Erythroblast (primary cell): ENCODE measurements at places on chromosomes 13 and 19.

DNA sequence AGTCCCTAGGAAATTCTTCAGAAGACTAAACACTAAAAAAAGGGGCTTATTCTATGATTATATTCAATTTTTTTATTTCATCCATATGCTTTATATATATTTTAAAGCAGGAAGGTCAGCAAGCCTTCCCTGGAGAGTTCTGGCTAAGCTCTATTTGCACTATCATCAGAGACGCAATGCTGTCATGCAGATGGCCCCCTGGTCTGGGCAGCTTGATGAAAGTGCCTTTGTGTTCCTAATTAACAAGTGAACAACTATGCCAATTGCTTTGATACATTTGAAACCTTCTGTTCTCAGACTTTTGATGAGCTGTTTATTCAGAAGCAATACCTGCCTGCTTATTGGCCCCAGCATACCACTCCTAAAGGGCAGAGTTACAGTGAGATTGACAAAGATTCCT is 1344.6 kb downstream of the OLFM4 start:
- no peak for DNase-seq

DNA sequence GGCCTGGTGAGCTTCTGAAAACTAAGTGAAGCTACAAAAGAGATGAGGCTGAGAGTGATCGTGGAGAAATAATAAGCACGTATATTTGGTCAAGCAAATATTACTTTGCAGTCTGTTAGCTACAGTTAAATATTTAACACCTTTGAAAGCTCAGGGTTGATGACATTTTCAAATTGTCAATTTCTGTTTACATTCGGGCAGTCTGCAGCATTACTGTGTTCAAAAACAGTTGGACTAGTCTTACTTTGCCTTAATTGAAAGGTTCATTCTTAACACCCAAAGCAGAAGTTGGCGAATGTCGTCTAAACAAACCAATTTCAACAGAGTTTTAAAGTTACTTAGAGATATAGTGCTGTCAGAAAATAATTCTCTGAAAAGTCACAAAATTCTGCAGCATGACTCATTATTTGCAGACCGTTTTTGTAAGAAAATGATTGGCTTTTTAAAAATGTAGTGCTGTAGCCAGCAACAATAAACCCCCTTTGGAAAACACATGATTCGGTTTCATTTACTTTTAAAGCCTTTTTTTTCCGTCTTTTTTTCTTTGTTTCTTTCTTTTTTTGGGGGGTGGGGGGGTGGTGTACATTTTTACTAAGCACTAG is 549.0 kb downstream of the GPC6 start:
- no peak for DNase-seq

GRCh38 chr19:47848823-47849473 is 10.1 kb upstream of the TPRX2 start:
- peak; percentile 32 for DNase-seq

DNA sequence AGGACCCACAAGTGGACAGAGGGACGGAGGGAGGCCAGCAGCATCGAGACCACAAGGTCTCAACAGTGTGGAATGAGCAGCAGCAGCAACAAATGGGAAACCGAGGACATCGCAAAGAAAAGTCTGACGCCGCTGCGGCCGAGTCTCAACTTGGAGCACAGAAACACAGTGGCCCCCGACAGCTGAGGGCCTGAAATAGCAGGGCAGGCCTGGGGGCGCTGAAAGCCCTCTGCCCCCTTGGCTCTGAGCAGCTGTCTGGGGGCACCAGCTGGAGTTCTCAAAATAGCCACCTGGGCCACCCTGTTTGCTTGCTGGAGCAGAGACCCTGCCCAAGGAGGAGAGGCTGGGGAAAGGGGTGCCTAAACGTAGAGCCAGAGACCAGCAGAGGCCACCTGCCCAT is 5.9 kb upstream of the ISYNA1 start:
- DNase-seq = no peak

GRCh38 chr13:30194906-30195305 is 112.4 kb downstream of the KATNAL1 start:
- no peak for DNase-seq

- no peak for DNase-seq
These were observed 6.3 kb downstream of the C19orf12 start for GRCh38 chr19:29708554-29709439.

DNA sequence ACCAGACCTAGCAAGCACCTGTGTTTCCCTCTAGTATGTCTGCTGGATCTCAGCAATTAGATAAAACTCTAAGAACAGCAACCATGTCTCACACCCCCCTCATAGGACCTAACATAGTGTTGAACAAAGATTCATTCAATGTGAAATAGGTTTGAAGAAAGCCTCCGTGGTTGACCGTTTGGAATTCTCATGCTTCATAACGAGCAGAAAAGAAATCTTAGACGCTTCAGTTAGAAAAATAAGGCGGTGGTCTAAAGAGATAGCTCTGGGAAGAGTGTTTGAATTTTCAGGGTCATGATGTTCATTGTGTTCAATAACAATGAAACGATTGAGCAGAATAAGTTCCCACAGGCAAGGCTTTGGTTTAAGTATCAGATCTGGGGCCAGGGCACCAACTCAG is 332.9 kb downstream of the COG6 start:
- DNase-seq = no peak

- DNase-seq = no peak
These were observed 12.8 kb downstream of the ZNF791 start for GRCh38 chr19:12623361-12624031.

GRCh38 chr19:35266520-35267352 is 2.0 kb upstream of the USF2 start:
- DNase-seq = no peak

- no peak for DNase-seq
These were observed 27.6 kb upstream of the SLC35E1 start for GRCh38 chr19:16599655-16600346.

DNA sequence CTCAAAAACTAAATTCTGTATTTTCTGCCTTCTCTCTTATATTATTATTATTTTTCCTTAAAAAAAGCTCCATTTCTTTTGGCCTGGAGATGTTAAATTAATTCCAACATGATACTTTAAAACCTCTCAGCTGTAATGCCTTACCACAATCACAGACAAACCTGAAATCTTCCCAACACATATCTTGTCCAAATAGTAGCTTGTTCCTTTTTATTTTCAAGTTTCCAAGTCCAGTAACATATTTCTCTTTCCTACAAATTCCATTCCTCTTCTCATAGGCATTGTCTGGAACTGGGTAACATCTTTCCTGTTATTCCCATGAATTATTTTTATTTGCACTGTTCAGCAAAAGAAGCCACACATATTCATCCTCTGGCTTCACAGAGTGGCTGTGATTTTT is 137.0 kb downstream of the SLITRK6 start:
- DNase-seq = no peak

DNA sequence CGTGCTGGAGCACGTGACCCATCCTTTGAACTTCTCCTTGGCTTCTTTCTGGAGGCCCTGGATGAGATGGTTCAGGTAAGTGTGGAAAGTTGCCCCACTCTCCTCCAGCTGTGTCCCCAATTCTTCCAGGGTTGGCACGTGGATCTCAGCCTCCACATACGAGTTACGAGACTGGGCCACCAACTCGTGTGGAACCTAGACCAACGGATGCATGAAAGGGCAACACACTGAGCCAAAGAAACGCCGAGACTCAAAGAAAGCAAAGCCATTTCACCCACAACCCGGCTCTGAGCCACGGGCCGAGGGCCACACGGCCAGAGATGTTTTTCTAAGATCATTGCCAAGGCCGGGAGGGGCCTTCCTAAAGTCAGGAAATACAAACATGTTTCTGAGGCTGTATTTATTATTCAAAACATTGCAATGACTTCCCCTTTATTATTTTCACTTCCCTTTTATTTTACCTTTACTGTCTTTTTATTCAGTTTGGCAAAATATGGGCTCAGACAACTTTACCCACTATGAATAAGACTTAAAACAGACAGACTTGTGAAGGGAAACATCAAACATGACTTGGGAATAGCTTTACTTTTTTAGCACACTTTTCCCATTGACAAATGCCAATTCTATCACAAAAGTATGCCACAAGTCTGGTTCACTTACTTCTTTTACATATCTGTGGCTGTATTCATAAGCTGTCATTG is 94.6 kb downstream of the KL start:
- no peak for DNase-seq

DNA sequence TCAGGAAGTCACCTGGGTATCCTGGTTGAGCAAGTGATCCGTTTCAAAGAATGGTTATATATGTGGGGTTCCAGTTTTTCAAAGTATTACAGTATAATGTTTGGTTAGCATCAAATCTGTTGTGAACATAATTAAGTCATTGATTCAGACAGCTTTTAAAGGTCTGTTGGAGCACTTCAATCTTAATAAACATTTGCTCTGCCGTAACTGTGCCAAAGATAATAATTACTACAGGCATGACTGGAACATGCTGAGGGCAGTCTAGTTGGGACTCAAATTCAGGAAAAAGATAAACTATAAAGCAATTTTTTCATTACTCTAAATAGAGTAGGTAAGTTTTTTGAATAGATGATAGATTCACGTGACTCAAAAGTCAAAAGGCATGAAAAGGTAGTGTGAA is 23.3 kb downstream of the HNRNPM start:
- DNase-seq = no peak

DNA sequence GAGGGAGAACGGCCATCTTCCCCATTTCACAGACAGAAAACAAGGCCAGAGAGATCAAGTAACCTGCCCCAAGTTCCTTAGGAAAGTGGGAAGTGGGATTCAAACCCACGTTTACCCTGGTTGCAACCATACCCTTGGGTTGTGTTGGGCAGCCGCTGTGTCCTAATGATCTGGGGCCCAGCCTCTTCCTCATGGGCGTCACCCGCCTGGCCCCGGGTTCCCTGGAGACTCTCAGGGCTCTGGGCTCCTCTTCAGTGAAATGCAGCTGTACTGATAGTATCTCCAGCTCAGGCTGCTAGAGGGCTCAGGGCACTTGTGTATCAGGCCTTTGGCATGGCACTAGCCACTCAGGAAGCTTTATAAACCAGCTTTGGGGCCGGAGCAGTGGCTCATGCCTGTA is 9.8 kb downstream of the TMED1 start:
- peak; percentile 47 for DNase-seq

GRCh38 chr19:15195371-15196334 is 5.1 kb downstream of the NOTCH3 start:
- no peak for DNase-seq

DNA sequence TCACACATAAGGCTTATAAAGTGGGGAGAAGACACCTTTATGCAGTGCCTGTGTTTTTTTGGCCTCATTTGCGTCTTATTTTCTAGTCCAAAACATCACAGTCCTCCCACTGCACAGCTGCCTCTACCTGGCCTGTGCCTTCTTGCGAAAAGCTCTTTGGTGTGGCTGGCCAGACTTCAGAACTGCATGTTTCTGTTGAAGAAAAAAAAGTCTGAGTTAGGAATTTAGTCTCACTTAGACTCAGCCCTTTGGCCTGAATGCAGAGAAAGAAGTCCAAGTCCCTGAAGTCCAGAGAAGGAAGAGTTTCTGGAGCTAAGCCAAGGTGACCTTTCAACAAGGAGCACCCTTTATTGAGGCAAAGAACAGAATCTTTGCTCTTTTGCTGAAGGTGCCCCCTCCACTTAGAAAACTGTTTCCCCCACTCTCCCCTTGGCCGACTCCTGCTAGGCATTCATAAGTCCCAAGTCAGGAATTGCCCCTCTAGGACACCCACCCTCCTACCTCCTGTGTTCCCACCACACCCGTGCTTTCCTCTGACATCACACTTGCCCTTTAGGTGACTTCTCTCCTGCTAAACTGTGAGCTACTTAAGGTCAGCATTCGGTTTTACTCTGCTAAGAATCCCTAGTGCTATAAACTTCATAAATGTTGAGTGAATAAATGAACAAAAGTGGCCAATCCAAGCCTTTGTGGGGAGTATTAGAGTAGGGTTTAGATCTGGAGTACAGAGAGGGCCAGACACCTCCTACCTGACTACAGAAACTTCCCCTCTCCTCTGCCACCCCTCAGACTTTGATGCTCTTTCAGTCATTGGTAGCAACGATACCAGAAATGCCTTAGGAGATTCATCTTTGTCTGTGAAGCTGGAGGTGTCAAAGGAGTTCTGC is 226.8 kb downstream of the LACC1 start:
- DNase-seq = no peak

DNA sequence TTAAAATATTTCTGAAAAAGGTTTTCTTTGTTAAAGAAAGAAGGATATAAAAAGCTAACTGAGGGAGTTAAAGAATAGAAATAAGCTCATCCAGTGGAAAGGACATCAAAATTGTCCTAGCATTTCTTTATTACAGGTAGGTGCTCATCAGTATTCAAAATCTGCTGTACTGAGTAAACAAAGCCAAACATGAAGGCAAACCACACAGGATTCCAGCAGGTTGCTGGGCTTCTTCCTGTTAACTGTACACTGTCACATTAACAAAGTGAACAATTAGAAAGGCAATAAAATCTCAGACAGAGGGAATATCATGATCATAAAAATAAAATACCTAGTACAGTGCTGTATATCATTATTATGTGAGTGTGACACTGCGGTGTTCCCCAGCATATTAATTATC is 1541.0 kb downstream of the SLITRK5 start:
- DNase-seq = no peak

DNA sequence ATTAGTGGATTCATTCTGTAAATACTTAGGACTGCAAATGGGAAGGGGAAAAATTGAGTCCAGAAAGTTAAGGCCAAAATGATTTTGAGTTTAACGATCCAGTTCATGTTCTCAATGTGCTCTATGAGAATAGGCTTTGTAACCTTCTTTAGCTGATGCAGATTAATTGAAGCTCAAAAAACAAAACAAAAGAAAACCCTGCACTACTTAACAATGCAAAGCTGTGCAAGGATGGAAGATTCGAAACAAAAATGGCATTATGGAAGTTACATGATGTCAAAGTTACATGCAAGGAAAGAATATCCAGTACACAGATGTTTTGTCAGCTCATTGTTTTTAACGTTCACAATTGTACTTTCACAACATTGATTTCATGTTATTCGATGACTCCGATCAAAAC is 79.2 kb upstream of the RAP2A start:
- no peak for DNase-seq

DNA sequence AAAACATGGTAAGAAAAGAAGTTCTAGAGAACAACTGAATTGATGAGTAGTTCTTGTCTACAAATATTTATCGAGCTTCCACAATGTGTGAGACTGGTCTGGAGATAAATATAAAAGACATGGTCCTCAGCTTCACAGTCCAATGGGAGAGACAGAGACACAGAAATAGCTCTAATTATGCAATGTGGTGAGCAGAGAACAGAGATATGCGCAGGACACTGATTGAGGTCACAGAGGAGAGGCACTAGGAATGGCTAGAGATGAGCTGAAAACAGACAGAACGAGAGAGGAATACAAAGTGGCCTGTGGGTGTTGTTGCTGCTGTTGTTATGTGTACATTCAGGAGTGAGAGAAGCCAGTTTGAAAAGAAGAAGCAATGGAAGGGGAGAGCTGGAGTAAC is 53.2 kb downstream of the GPALPP1 start:
- DNase-seq = no peak

GRCh38 chr19:13100031-13100588 is 2.5 kb downstream of the LYL1 start:
- peak; percentile 83 for DNase-seq
